Muscle of leg (tissue), 16 donors: ENCODE measurements at places on chromosomes 13 and 19. TPM values are rescaled to one million over a fixed set of nuclear protein-coding genes. Genes with fewer than 3 reads are reported as not detected.

- no peaks in the 10 kb centered on the region for H3K36me3 ChIP-seq
- peak overlapping the region; percentile 22 for H3K27ac ChIP-seq
- H3K27me3 ChIP-seq: peaks cover 6% of the 10 kb centered on the region
- H3K4me1 ChIP-seq: peaks cover 17% of the 10 kb centered on the region
Measured at GRCh38 chr19:947707-948539, 22.1 kb downstream of the ARID3A start.

GRCh38 chr13:47415048-47415447 lies 518.2 kb upstream of the HTR2A start:
- no peaks in the 10 kb centered on the region for H3K4me1 ChIP-seq
- no peaks in the 10 kb centered on the region for H3K27me3 ChIP-seq
- DNase-seq: no peak
- H3K4me3 ChIP-seq: no peak overlapping the region

GRCh38 chr19:15177269-15178116 lies 23.3 kb downstream of the NOTCH3 start:
- peak; percentile 85 for DNase-seq
- peaks cover 2% of the 10 kb centered on the region for H3K4me1 ChIP-seq
- no peak overlapping the region for H3K4me3 ChIP-seq

- no peak overlapping the region for H3K27ac ChIP-seq
- H3K4me1 ChIP-seq: no peaks in the 10 kb centered on the region
- DNase-seq: no peak
- no peaks in the 10 kb centered on the region for H3K27me3 ChIP-seq
Measured at GRCh38 chr13:95426631-95427030, 125.4 kb upstream of the ABCC4 start.

- DNase-seq: no peak
- H3K36me3 ChIP-seq: no peaks in the 10 kb centered on the region
- H3K27me3 ChIP-seq: peaks cover 4% of the 10 kb centered on the region
Measured at GRCh38 chr13:111036665-111037064, 78.4 kb upstream of the ARHGEF7 start.

DNA sequence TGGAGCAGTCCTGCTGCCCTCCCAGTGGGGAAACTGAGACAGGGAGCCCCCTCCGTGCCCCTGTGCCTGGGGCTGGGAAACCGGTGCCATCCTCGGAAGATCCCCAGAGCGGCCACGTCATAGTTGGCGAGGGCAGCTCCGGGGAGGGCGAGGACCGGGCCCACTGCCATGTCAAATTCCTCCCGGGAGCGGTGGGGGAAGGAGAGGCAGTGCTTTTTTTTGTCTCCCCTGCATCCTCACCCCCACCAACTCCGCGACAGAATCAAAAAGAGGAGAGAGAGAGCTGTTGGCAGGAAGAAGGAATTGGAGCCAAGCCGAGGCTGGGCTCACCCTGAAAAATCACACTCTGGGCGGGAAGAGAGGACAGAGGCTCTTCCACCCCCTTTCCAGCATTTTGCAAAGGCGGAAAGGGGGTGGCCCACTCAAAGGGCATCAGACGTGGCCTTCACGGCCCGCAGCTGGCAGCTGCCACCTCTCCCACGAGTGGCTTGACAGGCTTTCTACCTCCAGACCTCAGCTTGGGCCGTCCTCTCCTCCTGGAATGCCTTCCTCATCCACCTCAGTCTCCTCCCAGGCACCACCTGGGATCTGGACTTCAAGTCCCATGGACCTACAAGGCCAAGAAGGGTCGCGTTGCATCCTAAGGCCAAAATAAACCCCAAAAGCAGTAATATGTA lies 19.6 kb upstream of the NFIC start:
- H3K36me3 ChIP-seq: no peaks in the 10 kb centered on the region
- peaks cover 13% of the 10 kb centered on the region for H3K4me1 ChIP-seq
- peak; percentile 83 for DNase-seq
- no peak overlapping the region for H3K4me3 ChIP-seq
- H3K27ac ChIP-seq: peak overlapping the region; percentile 20

DNA sequence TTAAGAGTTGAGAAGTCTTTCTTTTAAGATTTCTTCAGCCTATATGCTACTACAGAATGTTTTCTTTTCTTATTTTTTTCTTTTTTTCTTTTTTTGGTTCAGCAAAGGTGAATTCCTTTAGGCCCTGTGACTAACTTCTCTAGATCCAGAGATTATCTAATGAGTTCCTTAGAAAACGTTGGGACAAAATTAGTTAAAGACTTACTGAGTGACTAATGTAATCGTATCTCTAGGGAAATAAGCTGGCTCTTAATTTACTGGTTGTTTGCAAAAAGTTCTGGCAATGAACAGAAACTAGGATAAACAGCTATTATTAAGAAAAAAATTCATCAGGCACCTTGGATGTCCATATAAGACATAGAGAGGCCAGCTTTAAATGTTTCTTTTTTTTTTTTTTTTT lies 30.7 kb upstream of the CSNK1A1L start:
- no peak for DNase-seq
- H3K27me3 ChIP-seq: no peaks in the 10 kb centered on the region
- no peaks in the 10 kb centered on the region for H3K36me3 ChIP-seq
- no peak overlapping the region for H3K27ac ChIP-seq
- no peak overlapping the region for H3K4me3 ChIP-seq

DNA sequence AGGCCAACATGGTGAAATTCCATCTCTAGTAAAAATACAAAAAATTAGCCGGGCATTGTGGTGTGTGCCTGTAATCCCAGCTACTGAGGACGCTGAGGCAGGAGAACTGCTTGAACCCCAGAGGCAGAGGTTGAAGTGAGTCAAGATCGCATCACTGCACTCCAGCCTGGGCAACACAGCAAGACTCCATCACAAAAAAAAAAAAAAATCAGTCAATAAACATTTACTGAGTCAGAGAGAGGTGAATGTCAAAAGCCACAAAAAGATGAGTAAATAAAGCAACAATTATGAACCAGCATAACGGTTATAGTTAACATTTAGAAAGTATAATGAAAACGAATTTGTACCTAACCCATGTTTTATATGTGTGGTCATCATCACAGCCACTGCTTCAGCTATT lies 23.1 kb downstream of the PSPC1 start:
- no peak overlapping the region for H3K4me3 ChIP-seq
- H3K36me3 ChIP-seq: peaks cover 39% of the 10 kb centered on the region
- no peaks in the 10 kb centered on the region for H3K27me3 ChIP-seq
- DNase-seq: no peak
- H3K4me1 ChIP-seq: no peaks in the 10 kb centered on the region

DNA sequence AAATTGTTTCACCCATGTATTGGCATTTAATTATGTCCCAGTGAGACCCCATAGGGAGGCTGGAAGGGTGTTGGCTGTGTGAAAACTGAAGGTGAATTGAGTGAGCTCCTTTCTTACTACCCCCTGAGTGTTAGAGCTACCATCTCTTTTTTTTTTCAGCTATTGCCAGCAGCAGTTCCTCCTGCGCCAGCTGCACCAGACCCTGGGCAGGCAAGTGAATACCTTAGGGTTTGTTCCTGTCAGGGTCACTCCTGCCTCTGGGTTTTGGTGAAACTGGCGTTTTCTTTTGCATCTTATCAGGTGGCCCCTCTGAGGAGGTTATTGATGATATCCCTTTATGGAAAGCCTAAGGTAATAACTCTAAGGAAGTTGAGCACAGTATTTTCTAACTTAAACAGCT lies 25.5 kb downstream of the CEACAM8 start:
- H3K4me1 ChIP-seq: peaks cover 2% of the 10 kb centered on the region
- DNase-seq: no peak
- H3K36me3 ChIP-seq: no peaks in the 10 kb centered on the region
- H3K27ac ChIP-seq: no peak overlapping the region
- no peak overlapping the region for H3K4me3 ChIP-seq

DNA sequence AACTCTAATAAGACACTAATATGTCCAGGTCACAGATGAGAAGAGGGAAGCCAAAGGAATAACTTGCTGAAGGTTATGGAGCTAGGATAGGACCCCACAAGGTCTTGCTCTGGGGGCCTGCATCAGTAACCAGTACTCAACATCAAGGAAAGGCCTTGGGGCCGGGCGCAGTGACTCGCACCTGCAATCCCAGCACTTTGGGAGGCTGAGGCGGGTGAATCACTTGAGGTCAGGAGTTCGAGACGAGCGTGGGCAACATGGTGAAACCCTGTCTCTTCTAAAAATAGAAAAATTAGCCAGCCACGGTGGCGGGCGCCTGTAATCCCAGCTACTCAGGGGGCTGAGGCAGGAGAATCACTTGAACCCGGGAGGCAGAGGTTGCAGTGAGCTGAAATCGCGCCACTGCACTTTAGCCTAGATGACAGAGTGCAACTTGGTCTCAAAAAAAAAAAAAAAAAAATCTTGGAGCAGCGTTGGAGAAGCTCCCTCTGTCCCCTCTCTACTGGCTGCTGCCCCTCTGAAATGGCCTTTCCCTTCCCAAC lies 1.8 kb downstream of the LONP1 start:
- no peak overlapping the region for H3K4me3 ChIP-seq
- no peak for DNase-seq
- peaks cover 17% of the 10 kb centered on the region for H3K36me3 ChIP-seq
- peaks cover 21% of the 10 kb centered on the region for H3K4me1 ChIP-seq
- H3K27me3 ChIP-seq: no peaks in the 10 kb centered on the region

DNA sequence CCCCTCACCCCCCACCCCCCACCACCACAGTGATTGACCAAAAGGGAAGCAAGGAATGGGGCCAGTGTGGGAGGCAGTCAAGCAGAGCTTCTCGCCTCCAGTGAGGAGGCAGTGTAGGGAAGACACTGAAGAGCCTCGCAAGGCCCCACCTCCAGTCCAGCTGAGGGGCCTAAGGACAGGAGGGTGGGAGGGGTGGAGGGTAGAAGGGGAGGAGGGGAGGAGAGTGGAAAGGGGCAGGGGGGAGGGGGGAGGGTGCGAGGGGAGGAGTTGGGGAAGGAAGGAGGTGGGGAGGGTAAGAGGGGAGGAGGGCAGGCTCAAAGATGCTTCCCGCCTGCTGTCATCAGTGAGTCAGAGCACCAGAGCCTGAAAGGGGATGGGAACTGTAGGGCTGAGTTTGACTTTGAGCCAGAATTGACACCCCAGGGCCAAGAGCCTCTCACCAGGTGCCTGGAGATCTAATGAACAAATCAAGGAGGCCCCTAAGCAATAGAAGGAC lies 786.2 kb downstream of the UQCRFS1 start:
- no peaks in the 10 kb centered on the region for H3K4me1 ChIP-seq
- DNase-seq: no peak
- H3K27me3 ChIP-seq: no peaks in the 10 kb centered on the region
- H3K27ac ChIP-seq: no peak overlapping the region

DNA sequence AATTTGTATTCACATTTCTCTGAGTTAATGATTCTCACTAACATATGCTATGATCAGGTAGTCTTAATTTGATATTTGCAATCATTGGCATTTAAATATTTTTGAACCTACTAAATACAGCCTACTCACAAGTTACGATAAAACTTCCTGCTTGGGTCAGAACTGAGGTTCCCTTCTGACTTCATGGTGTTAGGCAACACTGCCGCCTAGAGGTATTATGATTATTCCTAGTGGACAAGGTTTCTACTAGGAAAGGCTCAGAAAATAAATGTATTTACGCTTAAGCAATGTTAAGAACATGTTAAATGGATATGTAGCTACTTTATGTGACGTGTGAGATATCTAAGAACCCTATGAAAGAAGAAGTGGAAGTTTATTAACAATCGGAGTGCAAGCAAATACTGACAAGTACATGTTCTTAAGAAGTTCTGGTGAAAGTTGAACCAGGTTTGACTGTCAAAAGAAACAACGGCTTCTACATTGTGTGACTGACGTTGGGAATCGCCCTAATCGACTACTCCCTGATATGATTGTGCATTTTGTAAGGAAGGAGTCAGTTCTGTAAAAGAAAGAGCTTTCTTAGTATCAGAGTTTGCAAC lies 1395.8 kb downstream of the SLITRK5 start:
- no peak overlapping the region for H3K27ac ChIP-seq
- H3K4me3 ChIP-seq: no peak overlapping the region
- no peaks in the 10 kb centered on the region for H3K36me3 ChIP-seq
- no peaks in the 10 kb centered on the region for H3K4me1 ChIP-seq

DNA sequence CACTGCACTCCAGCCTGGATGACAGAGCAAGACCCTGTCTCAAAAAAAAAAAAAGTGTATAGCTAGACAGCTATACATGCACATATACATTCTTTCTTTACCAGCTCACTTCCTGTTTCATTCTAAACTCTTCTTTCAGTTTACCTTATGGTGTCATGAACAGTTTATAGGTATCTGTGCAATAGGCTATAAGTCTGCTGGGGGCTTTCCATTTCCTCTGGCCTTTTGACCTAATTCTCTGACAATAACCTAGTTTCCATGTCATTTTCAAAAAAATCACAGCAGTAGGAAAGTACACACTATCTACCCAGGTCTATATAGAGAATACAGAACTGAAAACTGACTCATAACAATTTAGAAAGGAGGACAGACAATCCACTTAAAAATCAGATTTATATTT lies 24.4 kb upstream of the URAD start:
- no peak overlapping the region for H3K4me3 ChIP-seq
- peaks cover 2% of the 10 kb centered on the region for H3K27me3 ChIP-seq
- no peak for DNase-seq
- no peak overlapping the region for H3K27ac ChIP-seq

DNA sequence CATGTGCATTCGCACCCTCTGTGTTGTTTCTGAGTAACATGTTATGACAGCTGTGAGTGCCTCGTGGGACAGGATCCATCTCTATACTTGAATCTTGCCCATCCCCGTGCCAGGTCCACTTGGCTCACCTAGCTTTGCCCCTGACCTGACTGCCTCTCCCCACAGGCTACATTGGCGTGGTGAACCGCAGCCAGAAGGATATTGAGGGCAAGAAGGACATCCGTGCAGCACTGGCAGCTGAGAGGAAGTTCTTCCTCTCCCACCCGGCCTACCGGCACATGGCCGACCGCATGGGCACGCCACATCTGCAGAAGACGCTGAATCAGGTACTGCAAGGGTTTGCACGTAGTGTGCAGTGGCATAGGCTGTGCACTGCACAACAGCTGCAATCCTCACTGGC lies 53.2 kb downstream of the TMED1 start:
- H3K27ac ChIP-seq: no peak overlapping the region
- no peak overlapping the region for H3K4me3 ChIP-seq
- H3K27me3 ChIP-seq: no peaks in the 10 kb centered on the region
- peaks cover 6% of the 10 kb centered on the region for H3K4me1 ChIP-seq
- H3K36me3 ChIP-seq: peaks cover 87% of the 10 kb centered on the region
- DNase-seq: no peak

- H3K27ac ChIP-seq: peak overlapping the region; percentile 29
- H3K36me3 ChIP-seq: no peaks in the 10 kb centered on the region
- H3K27me3 ChIP-seq: no peaks in the 10 kb centered on the region
- peaks cover 12% of the 10 kb centered on the region for H3K4me1 ChIP-seq
- no peak overlapping the region for H3K4me3 ChIP-seq
- DNase-seq: peak; percentile 72
Measured at GRCh38 chr13:43510956-43511901, 275.5 kb downstream of the ENOX1 start.

- no peaks in the 10 kb centered on the region for H3K4me1 ChIP-seq
- no peaks in the 10 kb centered on the region for H3K27me3 ChIP-seq
- no peak overlapping the region for H3K4me3 ChIP-seq
- H3K36me3 ChIP-seq: peaks cover 11% of the 10 kb centered on the region
- H3K27ac ChIP-seq: no peak overlapping the region
Measured at GRCh38 chr13:24905242-24905641, 141.3 kb downstream of the RNF17 start.

ZNF443 gene
- 5.4 TPM for total RNA-seq

ZNF610 gene
- 4.3 TPM for total RNA-seq

ZSWIM9 gene
- total RNA-seq: 1.0 TPM

CACNG7 gene
- 0.04 TPM for total RNA-seq

ZNF729 gene
- total RNA-seq: 0.04 TPM

SLITRK6 gene
- total RNA-seq: 6.7 TPM

KL gene
- total RNA-seq: 4.2 TPM

GPR12 gene
- 0.09 TPM for total RNA-seq

NLRP4 gene
- not detected for total RNA-seq

ZNF665 gene
- 4.7 TPM for total RNA-seq

COL4A2 gene
- total RNA-seq: 468 TPM

ATP4A gene
- total RNA-seq: not detected

OR7C1 gene
- 0.04 TPM for total RNA-seq
